ENCODE measurements at places on chromosomes 7 and 10.

GRCh38 chr10:18400201-18400905 is 251.0 kb downstream of the NSUN6 start:
- DNase-seq = no peak

DNA sequence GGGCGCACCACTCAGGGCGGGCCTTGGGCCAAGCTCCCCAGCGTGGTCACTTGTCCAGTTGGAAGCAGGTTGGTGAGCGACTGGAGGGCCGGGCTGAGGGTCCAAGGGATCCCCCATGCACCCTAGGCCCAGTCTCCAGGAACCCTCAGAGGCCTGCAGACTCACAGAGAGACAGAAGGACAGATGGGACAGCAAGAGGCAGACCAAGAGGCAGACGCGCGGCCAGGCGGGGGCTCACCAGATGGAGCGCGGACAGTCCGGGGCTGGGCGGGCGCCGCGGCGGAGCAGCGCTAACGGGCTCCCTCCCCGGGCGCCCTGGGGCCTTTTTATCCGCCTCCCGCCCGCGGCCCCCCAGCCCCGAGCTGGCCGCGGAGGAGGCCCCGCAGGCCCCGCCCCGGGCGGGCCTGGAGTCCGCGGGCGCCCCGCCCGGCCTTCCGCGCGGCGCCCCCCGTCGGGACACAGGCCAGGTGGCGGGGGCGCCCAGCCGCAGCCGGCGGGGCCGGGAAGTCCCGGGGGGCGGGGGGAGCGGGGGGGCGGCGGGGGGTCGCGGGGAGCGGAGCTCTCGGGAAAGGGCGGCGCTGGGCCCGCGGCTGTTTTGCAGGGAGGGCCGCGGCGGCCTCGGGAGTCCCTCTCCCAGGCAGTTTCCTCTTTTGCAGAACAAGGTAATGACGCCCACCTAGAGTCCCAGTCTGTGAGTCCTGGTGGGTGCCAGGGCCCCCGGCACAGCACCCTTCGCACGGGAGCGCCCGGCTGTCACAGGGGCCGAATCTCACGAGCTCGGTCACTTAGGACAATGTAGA is at the start of gene LOXL4:
Gene LOXL4 (minus strand): TSS at position 301 of the 800 bp plus-strand sequence. CDS start 5,175 bp downstream, outside the sequence.
- DNase-seq = peak; percentile 3

DNA sequence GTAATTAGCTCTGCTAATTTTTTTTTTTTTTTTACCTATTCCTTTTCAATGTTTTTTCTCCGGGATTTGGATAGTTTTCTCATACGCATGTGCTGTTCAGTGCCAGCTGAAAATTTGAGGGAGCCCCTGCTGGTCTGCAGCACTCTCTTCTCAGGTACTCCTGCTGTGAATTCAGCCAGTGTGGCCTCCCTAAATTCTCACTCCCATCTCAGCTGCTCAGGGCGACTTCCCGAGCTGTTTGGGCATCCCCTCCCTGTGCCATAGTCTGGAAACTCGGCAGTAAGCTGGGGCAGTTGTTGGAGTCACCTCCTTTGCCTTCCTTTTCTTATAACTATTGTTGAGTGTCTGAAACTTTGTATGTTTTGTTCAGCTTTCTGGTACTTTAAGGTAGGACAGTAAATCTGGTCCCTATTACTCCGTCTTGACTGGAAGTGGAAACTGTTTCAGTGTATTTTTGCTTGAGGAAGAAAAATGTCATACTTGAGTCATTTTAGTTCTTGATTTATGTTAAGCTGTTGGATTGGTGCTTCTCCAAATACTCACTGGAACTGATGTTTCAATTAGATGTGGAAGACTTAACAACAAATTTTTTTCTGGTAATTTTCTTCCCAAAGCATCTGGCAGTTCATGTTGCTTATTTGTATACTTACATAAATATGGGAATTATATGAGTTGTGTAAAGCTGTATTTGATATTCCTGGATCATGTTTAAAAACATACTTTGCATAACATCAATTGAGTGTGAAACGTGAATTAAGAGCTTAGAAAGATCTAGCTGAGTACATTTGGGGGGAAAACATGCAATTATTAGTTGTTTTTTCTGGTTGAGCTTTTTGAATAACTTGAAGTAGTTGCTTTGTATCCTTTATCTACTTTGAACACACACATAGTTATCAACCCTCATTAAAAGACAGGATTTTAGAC is 33.7 kb downstream of the MINPP1 start:
- no peak for DNase-seq

- peak; percentile 69 for DNase-seq
Observed at GRCh38 chr7:128869138-128869943, 6.7 kb downstream of the ATP6V1F start.

GRCh38 chr10:84087202-84087601 is 52.1 kb upstream of the GHITM start:
- DNase-seq = no peak

DNA sequence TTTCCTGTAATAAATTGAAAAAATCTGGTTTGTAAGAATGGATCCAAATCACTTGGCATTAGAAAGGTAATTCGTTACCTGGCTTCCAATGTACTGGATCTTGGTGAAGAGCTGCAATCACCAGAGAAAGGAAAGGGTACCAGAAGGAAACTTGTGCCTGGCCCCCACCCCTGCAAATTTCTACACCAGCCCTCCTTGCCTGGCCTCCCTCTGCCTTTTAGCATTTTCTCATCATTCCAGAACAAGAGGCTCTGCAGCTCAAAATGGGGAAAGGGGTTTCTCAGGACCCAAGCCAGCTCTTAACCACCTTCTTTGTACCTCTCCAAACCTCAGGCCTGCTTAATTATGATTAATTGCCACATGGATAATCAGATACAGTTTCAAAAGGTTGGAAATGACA is 612.8 kb upstream of the MGMT start:
- DNase-seq = no peak

DNA sequence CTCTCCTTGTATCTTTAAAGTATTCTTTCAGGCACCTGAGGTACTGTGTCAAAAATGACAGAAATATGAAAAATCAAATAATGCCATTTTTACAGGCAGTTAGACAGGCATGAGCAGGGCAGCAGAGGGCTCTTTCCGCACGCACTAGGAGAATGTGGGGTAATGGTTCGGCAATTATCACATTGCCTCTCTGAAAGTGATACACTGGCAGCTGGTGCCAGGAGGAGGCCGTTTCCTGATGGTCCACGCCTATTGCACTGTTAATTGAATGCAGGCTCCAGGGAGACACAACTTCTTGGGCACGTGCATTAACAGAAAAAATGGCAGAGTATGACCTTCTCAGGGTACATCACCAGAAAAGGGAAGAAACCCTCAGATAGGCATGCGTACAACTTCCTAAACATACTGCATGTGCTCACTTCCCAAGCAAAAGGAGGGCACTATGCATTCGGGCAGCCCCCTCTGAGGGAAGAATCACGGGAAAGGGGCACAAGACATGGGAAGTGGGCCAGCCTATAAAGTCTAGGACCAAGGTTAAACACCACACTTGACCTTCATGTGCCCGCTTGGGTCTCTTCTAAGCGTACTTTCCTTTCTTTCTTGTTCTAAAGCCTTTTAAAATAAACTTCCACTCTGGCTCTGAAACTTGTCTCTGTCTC is 161.7 kb downstream of the TNS3 start:
- peak; percentile 72 for DNase-seq

DNA sequence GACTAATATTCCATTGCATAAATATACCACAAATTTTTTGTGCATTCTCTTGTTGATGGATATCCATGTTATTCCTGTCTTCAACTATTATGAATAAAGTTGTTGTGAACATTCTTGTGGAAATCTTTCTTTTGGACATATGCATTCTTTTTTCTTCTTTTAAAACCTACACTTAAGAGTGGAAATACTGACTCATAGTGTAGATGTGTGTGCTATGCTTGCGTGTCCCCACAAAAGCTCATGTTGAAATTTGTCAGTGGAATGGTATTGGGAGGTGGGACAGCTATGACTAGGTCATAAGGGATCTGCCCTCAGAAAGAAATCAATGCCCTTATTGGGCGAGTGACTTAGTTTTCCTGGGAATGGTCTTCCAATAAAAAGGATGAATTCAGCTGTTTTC is 203.6 kb upstream of the PRSS58 start:
- DNase-seq = no peak

DNA sequence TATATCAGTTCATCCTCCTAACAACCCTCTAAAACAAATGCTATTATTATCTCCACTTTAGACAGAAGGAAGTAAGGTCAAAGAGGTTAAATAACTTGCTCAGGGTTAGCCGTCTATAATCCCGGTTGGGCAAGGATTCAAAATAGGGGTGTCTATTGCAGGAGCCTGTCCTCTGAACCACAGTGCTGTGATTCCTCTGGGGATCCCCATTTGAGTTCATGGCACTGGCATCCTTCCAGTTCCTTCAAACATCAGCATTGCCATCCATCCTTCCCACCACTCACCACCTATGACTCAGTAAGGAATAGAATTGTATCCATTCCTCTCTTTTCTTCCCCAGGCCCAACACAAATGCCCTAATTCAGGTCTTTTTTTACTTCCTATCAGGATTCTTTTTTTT is 25.6 kb downstream of the HPS6 start:
- DNase-seq = no peak

DNA sequence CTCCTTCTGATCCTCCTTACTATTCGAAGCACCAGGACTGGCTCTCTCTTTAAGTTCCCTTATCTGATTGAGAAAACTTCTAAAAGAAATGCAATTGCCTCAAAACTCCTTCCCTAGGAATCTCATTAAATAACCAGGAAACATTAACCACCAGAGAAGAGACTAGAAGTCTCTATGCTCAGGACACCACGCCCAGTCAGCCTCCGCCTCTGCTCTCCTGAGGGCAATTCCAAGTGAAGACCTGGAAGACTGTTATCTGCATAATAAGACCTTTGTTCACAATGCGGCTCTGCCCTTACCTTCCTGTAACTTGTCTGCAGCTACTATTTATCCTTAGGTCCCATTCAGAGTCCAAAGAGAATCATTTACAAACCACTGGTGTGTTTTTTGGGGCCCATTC is 78.8 kb downstream of the ELMO1 start:
- no peak for DNase-seq

DNA sequence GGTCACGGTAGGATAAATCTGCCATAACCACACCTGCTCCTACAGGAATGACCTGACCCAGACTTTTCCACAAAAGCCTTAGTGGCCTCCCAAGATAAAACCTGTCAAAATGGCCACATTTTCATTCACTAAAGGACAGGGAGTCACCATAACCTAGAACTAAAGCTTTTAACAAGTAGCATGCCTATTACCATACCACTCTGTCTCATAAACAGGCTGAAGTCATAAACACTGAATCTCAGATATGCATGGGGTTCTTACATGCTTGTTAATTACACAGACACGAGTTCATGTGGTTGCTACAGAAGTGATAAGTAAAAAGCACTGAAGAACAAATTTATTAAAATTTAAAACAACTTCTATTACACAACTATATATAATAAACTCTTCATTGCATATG is 56.0 kb downstream of the HIPK2 start:
- no peak for DNase-seq

DNA sequence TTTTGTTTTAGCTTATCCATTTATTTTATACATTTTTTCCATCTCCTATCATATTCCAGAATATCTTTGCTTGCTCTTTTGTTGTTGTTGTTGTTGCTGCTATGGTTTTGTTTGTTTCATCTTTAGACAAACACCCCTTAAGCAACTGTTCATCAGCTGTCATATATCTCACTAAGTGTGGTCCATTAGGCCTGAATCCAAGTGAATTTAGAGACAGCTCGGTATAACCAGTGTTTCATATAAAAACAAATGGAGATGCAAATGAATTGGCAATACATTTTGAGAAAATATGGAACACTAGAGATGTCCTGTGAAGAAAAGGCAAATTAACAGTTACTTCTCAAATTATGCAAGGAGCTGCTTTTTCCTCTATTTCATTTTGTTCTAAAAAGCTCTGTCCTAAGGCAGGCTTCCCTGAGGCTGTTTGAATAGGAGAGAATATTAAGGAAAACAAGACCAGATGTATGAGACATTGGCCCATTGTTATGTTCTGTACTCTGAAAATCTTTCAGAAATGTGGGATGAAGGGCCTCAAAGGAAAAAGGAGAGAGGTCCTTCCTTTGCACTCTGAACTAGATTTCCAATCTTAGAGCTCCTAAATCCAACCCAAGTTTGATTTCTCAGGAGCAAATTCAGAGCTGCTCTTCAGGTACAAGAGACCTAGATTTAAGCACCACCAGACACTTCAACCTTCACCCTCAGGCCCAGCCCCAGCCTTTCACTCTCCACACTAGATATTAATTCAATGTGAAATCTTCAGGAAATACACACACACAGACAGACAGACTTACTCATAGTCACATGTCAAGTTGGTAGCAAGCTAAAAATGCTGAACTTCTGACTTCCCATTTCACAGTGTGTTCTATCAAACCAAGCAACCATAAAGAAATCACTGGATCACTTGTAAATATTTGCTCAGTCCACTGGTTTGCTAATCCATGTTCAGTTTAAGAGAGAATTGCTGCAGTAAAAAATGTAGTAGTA is 5.4 kb downstream of the TFEC start:
- no peak for DNase-seq

DNA sequence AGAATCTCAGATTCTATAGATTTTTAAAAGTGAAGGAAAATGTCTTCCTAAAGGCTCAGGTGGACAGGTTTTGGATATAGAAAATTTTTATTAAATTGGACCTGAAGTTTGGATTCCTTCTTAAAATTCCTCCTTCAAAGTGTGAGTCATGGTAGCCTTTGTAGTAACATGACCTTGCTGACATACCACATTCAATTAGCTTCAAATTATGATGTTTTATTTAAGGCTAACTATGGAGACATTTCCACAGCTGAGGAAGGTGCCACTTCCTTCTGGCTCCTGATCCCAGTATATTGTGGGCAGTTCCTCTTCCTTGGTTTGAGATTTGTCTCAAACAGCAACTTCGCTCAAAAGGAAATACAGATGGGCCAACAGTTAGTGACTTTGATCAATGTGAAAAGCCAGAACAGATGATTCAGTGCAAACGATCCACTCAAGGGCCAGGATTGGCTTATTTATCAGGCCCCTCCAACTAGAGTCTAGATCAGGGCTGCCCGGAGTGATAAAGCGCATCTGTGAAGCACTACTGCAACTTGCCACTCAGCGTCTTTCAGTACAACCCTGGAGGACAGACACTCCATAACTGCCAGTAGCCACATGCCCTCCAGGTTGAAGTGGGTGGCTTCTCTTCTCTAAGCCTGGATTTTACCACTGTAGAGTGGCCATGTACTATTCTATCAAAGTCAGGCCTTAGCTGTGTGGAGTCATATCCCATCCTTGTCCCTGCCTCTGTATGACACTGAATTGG is 573.5 kb downstream of the KIF20B start:
- no peak for DNase-seq

DNA sequence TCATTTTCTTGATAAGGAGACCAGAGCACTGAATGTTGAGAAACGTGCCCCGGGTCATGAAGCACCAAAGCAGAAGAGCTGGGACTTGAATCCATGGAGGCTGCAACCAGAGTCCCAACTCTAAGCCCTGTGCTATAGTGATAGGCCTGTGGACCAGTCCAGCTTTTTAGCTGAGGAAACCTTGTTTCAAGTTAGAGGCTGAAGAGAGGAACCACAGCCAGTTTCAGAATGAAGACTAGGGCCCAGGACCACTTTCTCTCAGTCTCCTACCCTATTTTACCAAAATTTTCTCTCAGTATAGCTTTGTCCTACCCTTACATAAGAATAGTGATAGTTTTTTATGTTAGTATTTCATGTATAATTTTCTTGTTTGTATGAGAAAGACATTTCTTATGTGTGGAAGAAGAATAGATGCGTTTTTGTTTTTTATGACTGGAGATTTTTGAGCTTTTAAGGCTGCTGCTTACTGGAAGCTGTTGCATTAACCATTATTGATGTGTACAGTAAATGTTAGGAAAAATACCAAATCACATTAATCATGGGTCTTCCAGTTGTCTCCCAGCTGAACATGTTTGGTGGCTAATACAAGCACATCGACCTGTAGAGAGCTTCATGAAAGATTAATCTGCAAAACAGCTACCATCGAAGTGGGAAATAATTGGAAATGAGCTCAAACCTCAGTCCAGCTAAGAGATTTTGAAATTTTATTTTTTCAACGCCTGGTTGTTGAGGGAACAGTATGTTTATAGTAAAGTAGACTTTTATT is 45.0 kb upstream of the CSTF2T start:
- no peak for DNase-seq
